ENCODE measurements at places on chromosomes 1 and 21.

DNA sequence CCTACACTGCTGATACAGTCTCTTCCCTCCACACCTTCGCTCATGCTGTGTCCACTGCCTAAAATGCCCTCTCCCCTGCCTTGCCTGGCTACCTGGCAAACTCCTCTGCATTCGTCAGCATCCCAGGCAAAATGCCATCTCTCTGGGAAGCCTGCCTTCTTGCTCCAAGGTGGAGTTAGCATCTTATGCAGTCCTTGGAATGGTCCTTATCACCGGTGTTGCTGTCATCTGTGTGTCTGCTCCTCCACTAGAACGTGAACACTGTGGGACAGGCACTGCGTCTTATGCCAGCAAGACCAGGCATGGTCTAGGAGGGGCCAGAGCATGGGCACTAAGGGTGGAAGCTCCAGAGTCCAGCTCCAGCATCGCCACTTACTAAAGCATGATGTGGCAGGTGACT lies 211.8 kb downstream of the MATN1 start:
- DNase-seq = no peak

- no peak for DNase-seq
These were observed 1.1 kb downstream of the GPR25 start for GRCh38 chr1:200873671-200874397.

DNA sequence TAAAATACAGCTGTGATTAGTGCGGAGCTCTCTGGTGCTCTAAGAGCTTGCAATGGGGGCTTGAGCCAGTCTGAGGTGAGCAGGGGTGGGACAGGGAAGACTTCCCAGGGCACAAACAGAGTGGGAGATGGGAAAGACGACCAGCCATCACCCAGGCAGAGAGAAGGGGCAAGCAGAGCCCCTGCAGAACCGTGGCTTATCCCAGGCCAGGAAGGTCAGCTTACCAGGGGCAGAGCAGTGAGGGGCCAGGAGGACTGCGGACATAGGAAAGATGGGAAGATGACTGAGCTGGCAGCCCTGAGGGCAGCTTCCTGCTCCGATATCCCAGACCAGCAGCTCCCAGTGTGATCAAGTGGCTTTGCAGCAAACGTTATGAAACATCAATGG lies 55.4 kb upstream of the IFFO2 start:
- peak; percentile 20 for DNase-seq

- no peak for DNase-seq
These were observed 65.7 kb downstream of the SETD4 start for GRCh38 chr21:35994613-35995012.

GRCh38 chr1:89781494-89782126 lies 39.2 kb upstream of the LRRC8D start:
- DNase-seq = peak; percentile 40

DNA sequence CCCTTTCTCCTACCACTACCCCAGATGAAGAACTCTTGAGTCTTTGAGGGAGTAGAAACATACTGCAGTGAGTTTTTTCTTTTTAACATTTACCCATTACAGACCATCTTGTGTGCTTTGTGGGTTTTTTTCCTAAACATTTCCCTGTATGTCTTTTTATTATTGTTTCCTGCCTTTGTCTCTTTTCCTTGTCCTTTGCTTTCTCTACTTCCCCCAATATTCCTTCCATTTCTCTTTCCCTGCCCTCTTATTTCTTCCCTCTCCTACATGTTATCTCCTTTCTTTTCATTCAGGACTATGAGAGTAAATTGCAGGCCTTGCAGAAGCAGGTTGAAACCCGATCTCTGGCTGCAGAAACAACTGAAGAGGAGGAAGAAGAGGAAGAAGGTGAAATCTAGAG lies 79.1 kb upstream of the PGD start:
- peak; percentile 11 for DNase-seq

GRCh38 chr1:74971982-74972381 lies 162.2 kb upstream of the LHX8 start:
- no peak for DNase-seq

- DNase-seq = no peak
These were observed 992 bp upstream of the C1QA start for GRCh38 chr1:22635436-22635835.

DNA sequence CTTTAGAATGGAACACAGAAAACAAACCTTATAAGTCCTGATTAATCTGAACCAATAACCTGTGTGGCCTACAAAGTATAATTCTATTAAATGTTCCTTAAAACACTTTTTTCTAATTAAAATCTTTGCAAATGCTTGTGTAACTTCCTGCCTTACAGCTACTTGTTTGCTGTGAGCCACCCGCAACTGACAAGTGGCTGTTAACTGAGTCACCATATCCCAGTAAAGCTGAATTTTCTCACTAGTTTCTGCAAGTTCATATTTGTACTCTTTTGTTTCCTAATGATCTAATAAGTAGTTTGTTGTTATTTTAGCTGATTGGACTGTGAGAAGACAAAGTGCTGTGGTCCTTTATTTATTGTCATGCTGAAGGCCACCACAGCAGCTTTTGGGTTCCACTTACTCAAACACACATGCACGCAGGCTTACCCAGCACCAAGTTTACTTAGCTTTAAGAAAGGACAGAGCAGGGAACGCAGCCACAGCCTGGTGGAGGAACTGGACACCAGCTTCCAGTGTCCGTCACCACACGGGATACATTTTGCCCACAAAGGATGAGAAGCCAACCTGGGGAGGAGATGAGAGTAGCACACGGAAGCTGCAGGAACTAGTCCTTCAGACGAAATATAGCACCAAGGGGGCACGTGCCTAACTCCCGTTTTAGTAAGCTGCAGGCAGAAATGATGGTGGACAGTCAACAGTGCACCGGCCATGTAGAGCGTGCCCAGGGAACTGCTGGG lies 47.8 kb downstream of the LCA5L start:
- DNase-seq = peak; percentile 63

DNA sequence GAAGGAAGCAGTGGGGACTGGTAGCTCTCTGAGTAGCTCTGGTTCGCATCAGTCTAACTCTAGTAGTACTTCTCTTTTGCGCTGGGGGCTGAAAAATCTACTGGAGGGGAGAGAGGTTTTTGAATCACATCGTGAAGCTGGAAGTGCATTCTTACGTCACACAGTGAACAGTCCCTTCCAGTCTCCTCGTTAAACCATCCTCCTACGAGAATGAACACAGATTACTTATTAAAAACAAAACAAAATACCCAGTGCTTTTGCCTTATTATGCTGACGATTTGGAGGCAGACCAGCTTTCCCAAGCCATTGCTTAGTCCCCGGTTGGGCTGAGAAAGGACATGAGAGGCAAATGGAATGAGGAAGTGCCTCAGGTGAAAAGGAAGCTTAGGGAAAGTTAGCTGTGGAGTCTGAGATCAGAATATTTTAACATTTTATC lies 16.1 kb downstream of the HUNK start:
- DNase-seq = no peak

- DNase-seq = peak; percentile 46
These were observed 445 bp upstream of the RGS4 start for GRCh38 chr1:163068716-163069115.

DNA sequence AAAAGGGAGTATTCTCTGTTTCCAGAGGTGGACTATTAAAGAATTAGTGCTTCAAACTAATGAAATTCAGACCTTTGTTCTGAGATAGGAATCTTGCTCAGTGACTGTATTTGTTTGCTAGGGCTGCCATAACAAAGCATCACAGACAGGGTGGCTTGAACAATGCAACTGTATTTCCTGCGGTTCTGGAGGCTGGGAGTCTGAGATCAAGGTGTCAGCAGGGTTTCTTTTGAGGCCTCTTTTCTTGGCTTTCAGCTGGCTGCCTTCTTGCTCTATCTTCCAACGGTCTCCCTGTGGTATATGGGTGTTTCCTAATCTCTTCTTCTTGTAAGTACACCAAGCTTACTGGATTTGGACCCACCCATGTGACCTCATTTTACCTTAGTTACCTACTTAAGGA lies 264.6 kb upstream of the PROX1 start:
- DNase-seq = no peak

DNA sequence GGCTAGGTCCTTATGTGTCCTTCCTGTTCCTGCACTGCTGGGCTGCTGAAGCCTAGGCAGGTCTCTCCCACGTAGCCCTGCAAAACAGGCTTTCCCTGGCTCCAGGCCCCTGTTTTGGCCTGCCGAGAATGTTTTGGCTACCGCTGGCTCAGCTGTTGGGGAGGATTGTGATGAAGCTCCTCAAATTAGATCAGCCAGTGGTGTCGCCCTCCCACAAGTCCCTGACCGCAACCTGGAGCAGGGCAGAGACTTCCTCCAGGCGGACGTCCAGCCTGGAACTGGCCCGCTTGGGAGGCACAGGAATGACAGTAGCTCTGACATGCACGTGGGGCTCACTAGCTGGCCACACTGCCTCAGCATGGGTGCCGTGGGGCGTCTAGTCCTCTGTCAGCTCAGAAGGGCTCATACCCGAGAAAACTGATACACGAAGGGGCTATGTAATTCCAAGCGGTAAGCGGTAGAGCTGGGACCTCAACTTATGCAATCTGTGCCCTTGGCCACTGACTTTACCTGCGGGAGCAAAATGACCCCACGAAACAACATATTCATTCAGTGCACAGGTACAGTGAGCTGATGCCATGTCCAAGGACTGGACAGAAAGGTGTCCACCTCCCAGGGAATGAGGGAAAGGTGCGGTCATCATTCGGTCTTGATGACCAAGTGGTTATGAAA lies 26.6 kb downstream of the DHRS3 start:
- DNase-seq = no peak

DNA sequence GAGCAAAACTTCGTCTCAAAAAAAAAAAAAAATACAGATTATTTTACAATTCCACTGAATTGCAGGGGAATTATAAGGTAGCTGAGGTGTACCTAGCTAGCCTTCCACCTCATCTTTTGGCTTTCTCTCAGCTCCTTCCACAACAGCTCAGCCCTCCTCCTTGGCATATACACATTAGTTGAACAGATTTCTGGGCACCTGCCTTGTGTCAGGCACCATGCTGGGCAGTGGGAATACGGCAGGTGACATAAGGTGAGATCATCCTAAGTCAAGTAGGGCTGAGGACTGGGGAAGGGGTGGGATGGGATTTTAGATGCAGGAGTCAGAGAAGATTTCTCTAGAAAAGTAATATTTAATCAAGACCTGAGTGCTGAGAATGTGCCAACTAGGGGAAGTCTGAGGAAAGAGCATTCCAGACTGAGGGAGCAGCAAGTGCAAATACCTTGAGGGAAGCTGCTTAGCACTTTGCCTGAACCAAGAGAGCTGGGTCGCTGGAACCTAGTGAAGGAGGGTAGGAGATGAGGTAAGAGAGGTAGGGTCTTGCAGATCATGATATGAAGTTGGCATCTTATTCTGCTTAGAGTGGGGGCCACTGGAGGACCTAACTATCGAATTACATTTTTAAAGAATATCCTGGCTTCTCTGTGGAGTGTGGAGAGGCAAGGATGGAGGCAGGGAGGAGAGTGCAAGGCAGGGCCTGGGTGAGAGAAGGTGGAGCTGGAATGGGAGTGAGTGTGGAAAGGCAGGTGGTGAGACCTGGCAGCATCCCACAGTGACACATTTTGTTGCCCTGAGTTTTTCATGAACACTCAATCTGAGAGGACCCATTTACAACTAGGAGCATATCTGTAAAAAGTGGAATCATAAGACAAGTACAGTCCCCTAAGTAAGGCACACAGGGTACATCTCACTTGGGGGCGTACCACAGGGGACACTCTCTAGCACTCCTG lies 28.2 kb downstream of the LAMC2 start:
- DNase-seq = no peak

DNA sequence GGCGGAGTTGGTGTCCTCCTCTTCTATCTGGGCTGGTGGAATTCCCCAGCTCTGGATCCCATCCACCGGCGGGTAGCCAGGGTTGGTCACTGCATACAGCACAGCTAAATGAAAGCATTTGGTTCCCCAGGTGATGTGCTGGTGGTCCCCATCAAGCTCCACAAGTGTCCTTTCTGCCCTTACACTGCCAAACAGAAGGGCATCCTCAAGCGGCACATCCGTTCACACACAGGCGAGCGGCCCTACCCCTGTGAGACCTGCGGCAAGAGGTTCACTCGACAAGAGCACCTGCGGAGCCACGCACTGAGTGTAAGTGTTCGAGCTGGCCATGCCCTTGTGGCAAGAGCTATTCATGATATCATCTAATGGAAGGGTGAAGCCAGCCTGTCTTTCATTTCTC lies 15.9 kb downstream of the ZBTB8B start:
- no peak for DNase-seq

All from iris pigment epithelial cell (primary cell).